ENCODE measurements at places on chromosomes 1 and 21.

GRCh38 chr1:87239997-87240605, 88.6 kb upstream of the LMO4 start:
- DNase-seq: no peak

GRCh38 chr1:55180075-55180670, 35.0 kb downstream of the USP24 start:
- no peak for DNase-seq

DNA sequence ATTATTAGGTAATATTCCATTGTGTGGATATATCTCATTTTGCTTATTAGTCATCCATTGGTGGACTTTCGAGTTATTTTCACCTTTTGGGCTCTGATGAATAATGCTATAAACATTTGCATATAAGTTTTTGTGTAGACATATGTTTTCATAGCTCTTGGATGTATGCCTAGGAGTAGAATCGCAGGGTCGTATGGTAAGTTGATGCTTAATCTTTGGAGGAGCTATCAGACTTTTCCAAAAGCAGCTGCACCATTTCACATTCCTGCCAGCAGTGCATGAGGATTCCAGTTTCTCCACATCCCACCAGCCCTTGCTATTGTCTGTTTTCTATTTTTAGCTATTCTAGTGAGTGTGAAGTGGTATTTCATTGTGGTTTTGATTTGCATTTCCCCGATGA, 120.3 kb upstream of the TMEM51 start:
- peak; percentile 79 for DNase-seq

DNA sequence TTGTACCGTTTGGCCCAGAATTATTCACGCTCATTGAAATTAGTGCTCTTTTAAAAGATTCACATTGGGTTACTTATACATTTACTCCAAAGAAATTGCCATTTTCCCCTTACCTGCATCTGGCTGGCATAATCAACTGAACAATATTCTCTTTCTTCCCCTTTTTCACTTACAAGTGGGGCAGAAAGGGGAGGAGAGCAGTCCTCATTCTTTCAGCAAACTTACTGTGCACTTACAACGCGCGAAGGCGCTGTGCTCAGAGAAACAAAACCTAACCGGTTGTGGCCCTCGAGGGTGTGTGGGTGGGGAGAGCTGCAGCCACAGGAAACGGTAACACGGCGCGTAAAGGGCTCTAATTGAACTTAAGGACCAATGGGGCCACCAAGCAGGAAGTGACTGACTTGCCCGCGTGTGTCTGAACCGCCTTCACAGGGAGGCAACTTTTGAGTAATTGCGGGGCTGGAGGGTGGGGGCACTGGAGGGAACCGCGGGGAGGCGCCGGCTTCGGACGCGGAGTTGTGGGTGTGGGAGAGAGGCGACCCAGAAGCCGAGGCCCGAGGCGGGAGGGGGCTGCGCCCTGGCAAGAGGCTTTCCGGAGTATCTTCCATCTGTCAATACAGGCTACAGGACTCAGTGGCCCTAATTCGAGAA, 693 bp upstream of the PNRC2 start:
- DNase-seq: peak; percentile 95

- no peak for DNase-seq
These were observed 11.2 kb upstream of the ZNF670 start for GRCh38 chr1:247089616-247090375.

DNA sequence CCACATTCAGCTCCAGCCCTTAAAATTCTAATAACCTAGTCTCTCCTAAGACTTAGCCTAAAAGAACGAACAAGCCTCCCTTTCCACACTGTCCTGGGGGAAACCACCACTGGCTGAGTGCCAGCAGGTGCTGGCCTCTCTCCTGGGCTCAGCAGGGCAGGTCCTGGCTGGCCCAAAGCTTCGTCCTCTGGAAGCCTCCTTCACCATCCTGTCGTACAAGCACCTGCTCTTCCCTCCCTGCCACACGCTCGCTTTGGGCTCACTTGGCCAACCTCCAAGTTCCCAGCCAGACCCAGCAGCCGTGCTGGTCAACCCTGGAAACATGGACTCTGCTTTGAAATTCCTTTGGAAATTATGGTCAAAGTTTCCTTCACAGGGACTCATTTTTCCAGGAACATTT, 58.2 kb upstream of the SLC25A33 start:
- no peak for DNase-seq

DNA sequence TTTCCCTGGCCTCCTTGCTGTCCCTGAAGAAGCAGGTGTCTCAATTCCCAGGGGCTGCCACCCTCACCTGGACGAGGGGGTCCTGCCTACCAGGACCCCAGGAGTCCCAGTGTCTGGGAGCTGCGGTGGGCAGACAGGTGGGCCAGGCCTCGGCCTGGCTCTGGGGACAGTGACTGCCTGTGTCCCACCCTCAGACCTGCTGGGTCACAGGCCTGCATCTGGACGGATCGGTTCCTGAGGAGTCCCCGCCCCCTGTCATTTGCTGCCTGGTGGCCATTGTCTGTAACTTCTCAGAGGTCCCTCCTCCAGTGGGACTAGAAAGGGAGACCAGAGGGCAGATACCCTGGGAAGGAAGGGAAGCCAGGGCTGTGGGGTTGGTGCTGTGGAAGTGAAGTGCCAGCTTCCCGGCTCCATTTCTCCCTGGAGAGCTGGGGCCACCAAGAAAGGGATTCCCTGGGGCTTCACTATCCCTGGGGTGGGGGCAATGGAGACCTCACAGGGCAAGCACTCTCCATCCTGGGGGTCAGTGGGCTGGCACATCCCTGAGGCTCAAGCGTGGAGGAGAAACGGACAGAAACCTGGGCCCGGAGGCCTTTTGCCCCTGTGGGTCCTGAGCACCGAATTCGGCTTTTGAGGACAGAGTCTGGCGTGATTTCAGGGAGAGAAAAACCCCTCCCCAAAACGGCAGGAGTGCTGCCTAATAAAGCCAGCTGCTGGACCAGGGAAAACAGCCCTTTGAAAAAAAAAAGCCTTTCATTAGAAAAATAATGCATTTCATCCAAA, 157.3 kb downstream of the PEX14 start:
- DNase-seq: peak; percentile 53

GRCh38 chr1:171699531-171699930, 42.3 kb downstream of the VAMP4 start:
- DNase-seq: no peak

All from fibroblast of skin of back (primary cell).